ENCODE measurements at places on chromosomes 6 and 20.

GRCh38 chr6:82954356-82954755 is 111.3 kb downstream of the UBE3D start:
- DNase-seq, result no peak

DNA sequence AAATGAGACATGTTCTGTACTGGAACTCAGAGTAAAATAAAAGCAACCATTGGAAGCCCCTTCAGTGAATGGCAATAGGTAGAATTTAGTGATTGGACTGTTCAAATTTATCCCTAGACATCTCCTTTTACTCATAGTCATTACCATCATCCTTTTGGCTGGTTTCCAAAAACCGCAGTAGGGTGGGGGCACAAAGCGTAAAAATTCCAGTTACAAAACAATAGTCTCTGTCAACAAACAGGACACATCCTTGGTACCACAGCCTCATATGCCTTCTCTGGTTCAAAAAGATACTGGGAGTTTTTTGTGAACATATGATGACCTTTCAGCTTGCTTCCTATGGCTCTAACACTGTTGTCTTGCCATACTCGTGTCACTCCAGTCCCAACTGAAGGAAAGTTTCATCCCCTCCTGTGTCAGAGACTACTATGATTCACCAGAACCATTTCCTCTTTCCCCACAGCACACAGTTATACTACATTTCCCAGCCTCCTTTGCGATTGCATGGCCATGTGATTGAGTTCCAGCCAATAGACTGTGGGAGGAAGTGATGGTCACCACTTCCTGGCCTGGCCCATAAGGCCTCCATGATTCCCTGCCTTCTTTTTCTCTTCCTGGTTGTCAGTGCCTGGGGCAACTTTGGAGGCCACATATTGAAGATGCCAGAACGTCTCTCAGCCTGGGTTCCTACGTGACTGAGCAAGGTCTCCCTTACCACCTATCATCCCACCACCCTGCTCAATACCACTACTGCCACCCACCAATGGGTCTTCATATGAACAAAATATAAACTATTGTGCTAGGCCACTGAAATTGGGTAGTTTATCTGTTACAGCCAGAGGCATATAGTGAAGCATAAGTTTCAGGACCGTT is 162.4 kb downstream of the ID4 start:
- DNase-seq, result peak; percentile 85

- no peak for DNase-seq
Observed at GRCh38 chr6:144156338-144156737, 6.0 kb downstream of the STX11 start.

DNA sequence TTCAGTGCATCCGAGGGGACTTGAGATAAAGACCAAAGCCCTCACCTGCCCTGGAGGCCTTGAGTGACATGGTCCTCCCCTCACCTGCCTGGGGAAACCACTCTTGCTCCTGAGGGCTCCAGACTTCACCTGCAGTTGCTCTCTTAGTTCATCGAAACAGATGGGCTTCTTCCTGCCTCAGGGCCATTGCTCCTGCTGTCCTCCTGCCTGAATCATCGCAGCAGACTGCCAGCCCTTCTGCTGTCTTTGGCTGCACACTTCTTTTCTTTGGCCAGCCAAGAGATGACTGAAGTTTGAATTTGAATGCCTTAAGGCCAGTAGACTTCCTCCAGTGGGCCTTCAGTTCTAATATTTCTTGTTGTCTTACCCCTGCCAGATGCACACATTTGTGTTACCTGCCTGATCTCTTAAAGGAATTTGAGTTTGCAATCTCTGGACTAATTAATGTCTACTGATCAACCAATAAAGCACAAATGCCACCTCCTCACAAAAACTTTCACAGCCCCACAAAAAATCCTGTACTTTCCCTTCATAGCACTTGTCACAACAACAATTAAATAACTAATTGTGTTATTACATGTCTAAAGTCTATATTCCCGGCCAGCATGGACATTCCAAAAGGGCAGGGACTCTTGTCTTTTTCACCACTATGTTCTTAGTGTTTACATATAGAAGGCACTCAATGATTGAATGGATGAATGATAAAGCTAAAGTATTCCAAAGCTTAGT is 56.7 kb upstream of the SGK1 start:
- no peak for DNase-seq

GRCh38 chr6:120876424-120876823 is 457.9 kb downstream of the TBC1D32 start:
- no peak for DNase-seq

DNA sequence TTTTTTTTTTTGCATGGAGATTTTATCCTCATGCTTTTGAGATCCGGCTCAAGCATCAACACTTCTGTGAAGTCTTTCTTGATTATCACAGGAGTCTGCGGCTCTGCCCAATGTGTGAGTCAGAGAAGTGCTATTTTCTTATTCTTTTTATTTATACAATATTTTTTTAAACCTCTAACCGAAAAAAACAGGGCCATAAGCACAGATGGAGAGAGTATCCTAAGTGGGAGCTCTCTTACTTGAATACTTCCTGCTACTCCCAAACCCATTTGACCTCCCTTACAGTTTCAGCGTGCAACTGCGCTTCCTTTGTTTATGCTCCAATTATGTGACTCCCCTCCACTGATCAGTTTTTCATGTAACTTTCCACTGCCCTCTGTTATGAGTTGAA is 8.7 kb upstream of the ATXN1 start:
- DNase-seq, result no peak

DNA sequence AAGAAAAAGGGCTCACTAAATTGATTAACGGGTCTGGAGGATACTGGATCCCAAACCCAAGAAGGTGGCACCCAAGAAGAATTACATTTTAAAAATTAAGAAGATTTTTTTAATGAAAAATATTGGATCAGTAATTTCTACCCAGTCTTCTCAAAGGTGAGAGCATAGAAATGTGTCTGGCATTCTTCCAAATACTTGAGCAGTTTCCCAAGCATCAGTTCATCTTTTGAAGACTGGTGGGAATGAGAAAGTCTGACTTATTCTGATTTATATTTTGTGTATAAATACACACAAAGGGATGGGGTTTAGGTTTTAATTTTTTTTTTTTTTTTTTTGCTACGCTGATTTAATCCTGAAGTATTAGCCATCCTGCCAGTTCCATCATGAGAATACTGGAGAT is 3.3 kb downstream of the MGME1 start:
- DNase-seq, result no peak

- peak; percentile 59 for DNase-seq
Observed at GRCh38 chr6:134373282-134373922, 55.5 kb upstream of the SGK1 start.

DNA sequence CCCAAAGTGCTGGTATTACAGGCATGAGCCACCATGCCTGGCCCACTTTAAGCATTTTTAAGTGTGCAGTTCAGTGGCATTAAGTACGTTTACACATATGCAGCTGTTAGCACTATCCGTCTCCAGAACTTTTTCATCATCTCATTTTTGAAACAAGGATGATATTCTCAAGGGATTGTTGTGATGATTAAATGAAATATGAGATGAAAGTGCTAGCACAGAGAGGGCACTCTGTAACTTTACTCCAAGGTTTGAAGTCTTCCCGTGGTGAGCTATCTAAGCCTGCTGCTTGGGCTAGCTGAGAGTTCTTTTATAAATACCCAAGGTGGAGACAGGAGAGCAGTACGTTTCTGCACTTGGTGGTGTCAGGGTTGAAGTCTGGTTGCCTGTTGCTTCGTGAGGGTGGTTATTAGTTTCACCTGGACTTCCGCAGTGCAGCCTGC is 6.6 kb downstream of the TM9SF4 start:
- DNase-seq, result no peak

DNA sequence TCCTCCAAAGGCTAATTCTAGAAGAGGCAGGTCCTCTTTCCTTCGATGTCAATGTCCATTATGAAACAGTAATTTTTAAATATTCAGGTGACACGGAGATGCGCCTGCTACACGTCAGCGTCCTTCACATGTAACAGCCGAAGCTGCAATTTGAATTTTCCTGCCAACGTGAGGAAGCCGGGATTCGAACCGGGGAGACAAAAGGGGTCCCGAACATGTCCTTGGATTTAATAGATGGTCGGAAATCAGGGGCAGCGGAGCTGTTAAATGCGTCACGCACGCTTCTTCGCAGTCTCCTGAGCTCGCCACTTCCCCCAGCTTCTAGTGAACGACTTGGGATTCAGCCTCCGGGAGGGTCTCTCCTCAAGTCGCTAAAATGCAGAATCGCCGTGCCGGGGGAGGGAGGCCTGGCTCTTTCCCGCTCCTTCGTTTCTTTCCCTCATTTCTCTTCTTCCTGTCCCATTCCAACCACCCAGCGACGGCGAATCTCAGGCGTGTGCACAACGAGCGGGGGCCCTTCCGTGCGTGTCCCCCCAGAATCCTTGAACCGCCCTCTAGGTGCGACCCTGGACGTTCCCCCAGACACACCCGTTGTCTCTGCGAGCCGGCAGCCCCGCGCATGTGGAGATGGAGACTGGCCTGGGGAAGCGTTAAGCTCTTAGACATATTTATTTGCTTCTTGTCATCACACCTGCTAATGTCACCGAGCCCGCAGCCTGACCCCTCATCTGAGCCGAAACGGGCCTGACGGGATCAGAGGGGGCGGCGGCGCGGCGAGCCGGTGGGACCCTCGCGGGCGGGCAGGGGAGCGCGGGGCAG is 1.3 kb upstream of the FOXC1 start:
- no peak for DNase-seq

- DNase-seq, result no peak
Observed at GRCh38 chr20:33031531-33031930, at the start of gene BPIFB6. Gene BPIFB6 (plus strand): TSS chr20:33031648. CDS start chr20:33031648, 0 bp downstream.

GRCh38 chr6:133235221-133235620 is 5.9 kb upstream of the EYA4 start:
- no peak for DNase-seq

DNA sequence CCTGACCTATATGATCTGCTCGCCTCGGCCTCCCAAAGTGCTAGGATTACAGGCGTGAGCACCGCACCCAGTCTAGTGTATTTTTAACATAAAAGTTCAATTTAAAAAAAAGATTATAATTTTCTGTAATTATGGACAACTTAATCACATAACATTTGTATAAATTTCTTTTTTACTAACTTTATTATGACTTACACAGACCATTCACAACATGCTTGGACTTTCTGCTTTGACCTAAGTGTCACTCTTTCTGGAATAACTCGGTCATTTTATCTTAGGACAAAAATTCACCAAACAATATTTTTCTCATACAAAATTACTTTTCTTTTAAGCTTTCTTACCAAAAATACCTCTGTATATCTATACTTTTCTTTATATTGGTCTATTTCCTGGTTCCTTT is 15.4 kb upstream of the IL22RA2 start:
- no peak for DNase-seq

- no peak for DNase-seq
Observed at GRCh38 chr20:36532388-36532787, 8.9 kb upstream of the MYL9 start.

DNA sequence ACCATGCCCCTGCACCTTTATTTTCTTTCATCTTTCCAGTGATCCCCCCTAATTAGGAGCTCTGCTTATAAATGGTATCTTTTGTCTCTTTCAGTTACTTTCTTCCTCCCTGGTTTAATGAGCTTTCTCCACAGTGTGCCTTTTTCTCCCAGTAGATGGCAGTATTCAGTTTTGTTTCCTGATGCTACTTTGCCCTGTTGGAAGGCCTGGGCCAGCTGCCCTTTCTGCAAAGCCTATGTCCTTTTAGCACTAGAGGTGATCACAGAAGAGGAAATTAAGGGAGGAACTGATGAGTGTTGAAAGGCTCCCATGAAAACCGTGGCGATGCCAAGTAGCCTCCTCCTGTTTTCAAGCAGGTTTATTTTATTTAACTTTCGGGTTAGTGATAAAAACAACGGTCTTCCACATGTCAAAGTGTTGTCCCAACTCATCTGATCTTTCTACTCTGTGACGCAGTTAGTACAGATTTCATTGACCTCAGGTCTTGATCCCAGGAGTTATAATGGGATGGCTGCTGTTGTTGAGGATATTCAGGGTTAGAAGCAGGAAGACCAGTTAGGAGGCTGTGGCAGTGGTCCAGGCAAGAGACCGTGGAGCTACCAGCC is 184.2 kb upstream of the BMP2 start:
- DNase-seq, result peak; percentile 6

- no peak for DNase-seq
Observed at GRCh38 chr6:98308564-98308963, 525.8 kb upstream of the POU3F2 start.

GRCh38 chr6:32941214-32941768 is 463 bp upstream of the HLA-DMB start:
- DNase-seq, result no peak

- DNase-seq, result no peak
Observed at GRCh38 chr6:157997893-157998608, 16.4 kb downstream of the SYNJ2 start.

GRCh38 chr6:19632230-19632629 is 204.9 kb upstream of the ID4 start:
- DNase-seq, result no peak

DNA sequence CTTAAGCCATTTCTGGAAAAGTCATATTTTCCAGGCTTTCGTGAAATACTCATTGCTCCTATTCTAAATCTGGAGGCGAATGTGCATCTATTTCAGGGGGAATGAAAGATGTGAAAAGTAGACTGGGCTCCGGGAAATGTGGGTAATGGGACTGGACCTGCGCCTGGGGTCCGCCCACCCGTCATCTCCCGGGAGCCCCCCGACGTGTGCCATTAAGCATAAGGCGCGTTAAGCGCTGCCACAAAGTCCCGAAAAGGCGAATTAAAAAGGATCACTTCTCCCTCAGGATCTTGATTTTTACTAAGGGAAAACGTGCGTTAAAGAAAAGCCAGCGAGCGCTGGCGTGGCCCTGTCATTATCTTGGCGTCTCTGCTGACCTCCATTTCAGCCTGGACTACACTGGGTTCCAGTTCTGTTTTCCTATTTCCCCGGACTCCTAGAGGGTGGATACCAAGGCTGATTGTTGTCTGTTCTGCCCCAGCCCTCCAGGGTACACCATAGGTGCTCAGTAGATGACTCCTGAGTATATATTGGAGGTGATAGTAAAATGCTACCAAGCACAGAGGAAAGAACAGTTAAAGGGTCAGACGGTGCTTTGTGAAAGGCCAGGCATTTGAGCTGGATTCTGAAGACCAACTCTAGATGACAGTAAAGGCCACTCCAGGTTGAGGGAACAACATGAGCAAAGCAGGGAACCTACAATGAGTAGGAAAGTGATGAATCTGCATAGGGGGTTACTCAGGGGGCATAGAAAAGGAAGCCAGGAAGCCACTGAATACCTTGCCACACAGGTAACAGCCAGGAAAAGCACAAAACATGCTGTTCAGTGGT is 89.2 kb upstream of the ARID1B start:
- peak; percentile 77 for DNase-seq

- DNase-seq, result no peak
Observed at GRCh38 chr6:124487623-124488431, 474.4 kb upstream of the RNF217 start.

DNA sequence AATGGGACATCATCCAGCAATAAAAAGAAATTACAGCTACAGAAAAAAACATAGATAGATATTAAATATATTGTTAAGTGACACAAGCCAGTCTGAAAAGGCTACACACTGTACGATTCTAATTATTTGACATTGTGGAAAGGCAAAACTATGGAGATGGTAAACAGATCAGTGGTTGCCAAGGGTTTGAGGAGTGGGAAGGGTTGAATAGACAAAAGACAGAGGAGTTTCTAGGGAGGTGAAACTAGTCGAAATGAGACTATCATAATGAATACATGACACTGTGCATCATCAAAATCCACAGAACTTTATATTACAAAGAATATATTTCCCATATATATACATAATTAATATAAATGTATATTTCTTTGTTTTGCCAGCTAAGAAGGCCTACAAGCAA is 9.8 kb downstream of the EPM2A start:
- no peak for DNase-seq

- no peak for DNase-seq
Observed at GRCh38 chr6:147666255-147666654, 157.8 kb downstream of the SAMD5 start.

Data from K562 (cell line).